Aorta (tissue), 5 donors: ENCODE measurements at places on chromosomes 5 and 9. TPM values are rescaled to one million over a fixed set of nuclear protein-coding genes. Genes with fewer than 3 reads are reported as not detected.
A peak's percentile ranks its signal among the peaks of the same experiment; 100 is the strongest.

The SLC6A19 gene
- not detected for total RNA-seq

The UIMC1 gene
- total RNA-seq: 53.9 TPM

The ZMYND19 gene
- 12.8 TPM for total RNA-seq

DNA sequence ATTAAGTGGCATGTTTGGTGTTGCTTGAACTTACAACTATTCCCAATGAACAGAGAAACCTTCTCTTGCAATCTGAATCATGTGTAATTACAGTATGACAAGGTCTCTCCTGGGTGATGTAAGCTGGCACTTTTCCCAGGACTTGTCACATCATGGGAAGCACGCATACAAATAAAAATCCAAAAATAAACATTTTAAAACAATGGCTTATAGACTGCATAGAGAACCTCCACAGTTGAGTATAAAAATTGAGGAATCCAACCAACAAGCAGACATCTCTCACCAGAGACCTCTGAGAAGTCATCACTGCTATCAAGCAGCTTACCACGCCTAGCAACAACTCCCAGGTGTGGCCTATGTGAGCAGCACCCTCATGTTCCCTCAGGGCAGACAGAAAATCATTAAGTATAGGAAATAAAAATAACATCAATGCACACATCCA is 3.9 kb downstream of the MLLT3 start:
- H3K27me3 ChIP-seq: no peaks in the 10 kb centered on the region
- no peak overlapping the region for H3K27ac ChIP-seq
- no peak for DNase-seq
- H3K4me1 ChIP-seq: no peaks in the 10 kb centered on the region
- H3K4me3 ChIP-seq: no peak overlapping the region

- peak overlapping the region; percentile 89 for H3K4me3 ChIP-seq
- peaks cover 7% of the 10 kb centered on the region for H3K36me3 ChIP-seq
- no peak overlapping the region for H3K27ac ChIP-seq
- no peaks in the 10 kb centered on the region for H3K4me1 ChIP-seq
- H3K27me3 ChIP-seq: no peaks in the 10 kb centered on the region
Observed at GRCh38 chr5:131163276-131164119, 1.6 kb downstream of the HINT1 start.

GRCh38 chr5:93017849-93018248 is 563.2 kb downstream of the NR2F1-AS1 start:
- H3K4me3 ChIP-seq: no peak overlapping the region
- no peaks in the 10 kb centered on the region for H3K4me1 ChIP-seq
- no peak for DNase-seq
- no peak overlapping the region for H3K27ac ChIP-seq
- H3K27me3 ChIP-seq: no peaks in the 10 kb centered on the region
- no peaks in the 10 kb centered on the region for H3K36me3 ChIP-seq

GRCh38 chr9:122201641-122202040 is 27.1 kb downstream of the LHX6 start:
- DNase-seq: peak; percentile 24
- H3K27me3 ChIP-seq: no peaks in the 10 kb centered on the region
- no peaks in the 10 kb centered on the region for H3K36me3 ChIP-seq
- H3K27ac ChIP-seq: no peak overlapping the region

DNA sequence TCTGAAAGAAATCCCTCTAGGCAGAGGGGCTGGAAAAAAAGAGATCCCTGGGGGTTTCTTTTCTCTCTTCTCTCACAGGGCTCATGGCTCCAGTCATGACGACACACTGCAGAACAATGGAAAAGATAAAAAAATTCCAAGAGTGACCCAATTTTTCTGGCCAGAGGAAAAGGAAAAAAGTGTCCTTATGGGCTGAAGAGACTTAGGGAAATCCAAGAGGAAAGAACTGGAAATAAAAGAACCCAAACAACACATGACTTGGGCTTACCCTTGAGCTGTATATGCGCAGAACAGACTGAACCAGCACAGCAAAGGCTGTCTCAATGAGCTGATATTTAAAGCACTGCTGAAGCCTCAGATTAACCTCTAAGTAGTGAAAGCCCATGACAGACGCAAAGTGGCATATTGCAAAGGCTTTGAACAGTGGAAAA is 102.4 kb downstream of the SMIM23 start:
- H3K27me3 ChIP-seq: no peaks in the 10 kb centered on the region
- H3K36me3 ChIP-seq: no peaks in the 10 kb centered on the region
- H3K4me1 ChIP-seq: no peaks in the 10 kb centered on the region
- no peak overlapping the region for H3K27ac ChIP-seq
- H3K4me3 ChIP-seq: no peak overlapping the region
- DNase-seq: no peak

DNA sequence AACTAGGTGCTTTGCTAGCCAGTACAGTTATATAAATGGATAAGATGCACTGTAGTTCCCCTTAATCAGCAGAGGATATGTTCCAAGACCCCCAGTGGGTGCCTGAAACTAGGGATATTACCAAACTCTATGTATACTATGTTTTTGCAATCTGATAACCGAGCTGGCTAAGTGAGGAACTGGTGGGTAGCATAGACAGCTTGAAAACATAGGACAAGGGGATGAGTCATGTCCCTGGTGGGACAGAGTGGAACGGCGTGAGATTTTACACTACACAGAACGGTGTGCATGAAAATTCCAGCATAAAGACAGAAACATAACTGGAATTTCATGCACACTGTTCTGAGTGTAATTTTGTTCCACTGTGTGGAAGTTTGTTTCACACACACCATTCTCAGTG is 86.9 kb downstream of the BASP1 start:
- H3K27ac ChIP-seq: no peak overlapping the region
- H3K4me1 ChIP-seq: peaks cover 3% of the 10 kb centered on the region
- no peaks in the 10 kb centered on the region for H3K36me3 ChIP-seq
- no peak for DNase-seq
- H3K27me3 ChIP-seq: no peaks in the 10 kb centered on the region

DNA sequence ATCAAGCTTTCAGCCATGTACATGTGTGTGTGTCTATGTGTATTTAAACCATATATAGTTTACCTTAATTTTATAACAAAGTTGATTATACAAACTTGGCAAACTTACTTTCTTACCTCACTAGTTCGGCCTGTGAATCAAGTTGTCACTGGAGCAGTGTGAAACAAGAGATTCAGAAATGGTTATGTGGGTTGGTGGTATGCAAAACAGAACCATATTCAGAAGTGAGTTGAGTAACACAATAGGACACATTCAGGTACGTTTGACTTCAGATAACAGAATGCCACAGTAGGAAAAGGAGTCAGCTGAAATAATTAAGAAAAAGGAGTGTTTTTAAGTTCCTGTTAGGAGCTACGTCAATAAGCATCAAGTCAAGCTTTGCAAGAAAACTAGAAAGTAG is 21.5 kb downstream of the XPA start:
- peak overlapping the region; percentile 54 for H3K27ac ChIP-seq
- peaks cover under 1% of the 10 kb centered on the region for H3K36me3 ChIP-seq
- H3K4me3 ChIP-seq: no peak overlapping the region
- H3K27me3 ChIP-seq: no peaks in the 10 kb centered on the region
- DNase-seq: no peak
- H3K4me1 ChIP-seq: no peaks in the 10 kb centered on the region

- peaks cover 1% of the 10 kb centered on the region for H3K4me1 ChIP-seq
- no peak for DNase-seq
- H3K27ac ChIP-seq: no peak overlapping the region
- no peak overlapping the region for H3K4me3 ChIP-seq
Observed at GRCh38 chr5:36491856-36492255, 114.5 kb upstream of the SLC1A3 start.
